Cerebellar cortex (tissue), 1 donor: ENCODE measurements at places on chromosomes 7 and 10.

GRCh38 chr10:44958898-44959246 lies 730 bp upstream of the RASSF4 start:
- DNase-seq = no peak

- no peak for DNase-seq
Observed at GRCh38 chr7:17472939-17473338, 174.5 kb downstream of the AHR start.

DNA sequence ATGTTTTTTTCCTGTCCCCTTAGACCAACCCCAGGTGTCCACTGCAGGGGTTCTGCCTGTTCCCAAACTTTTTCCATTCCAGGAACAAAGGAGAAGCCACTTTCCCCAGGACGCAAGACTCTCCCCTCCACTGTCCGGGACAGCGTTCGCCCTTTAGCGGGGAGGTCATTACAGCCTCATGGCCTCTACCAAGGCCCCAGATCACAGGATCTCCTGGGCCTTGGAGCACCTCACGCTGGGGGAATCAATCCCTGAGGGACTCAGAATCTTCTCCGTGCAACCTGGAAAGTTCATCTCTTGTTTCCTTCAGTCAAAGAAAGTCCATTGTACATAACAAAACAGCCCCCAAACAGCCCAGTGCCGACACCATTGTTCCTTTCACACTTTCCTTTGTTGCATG lies 41.2 kb downstream of the MKI67 start:
- no peak for DNase-seq

- DNase-seq = peak; percentile 83
Observed at GRCh38 chr10:70405037-70405824, 1.3 kb downstream of the EIF4EBP2 start.

GRCh38 chr10:74433595-74433956 lies 282.6 kb downstream of the ADK start:
- no peak for DNase-seq
